ENCODE measurements at places on chromosomes 12 and 14.

GRCh38 chr12:108173160-108173559 is 44.1 kb downstream of the WSCD2 start:
- DNase-seq, result no peak

DNA sequence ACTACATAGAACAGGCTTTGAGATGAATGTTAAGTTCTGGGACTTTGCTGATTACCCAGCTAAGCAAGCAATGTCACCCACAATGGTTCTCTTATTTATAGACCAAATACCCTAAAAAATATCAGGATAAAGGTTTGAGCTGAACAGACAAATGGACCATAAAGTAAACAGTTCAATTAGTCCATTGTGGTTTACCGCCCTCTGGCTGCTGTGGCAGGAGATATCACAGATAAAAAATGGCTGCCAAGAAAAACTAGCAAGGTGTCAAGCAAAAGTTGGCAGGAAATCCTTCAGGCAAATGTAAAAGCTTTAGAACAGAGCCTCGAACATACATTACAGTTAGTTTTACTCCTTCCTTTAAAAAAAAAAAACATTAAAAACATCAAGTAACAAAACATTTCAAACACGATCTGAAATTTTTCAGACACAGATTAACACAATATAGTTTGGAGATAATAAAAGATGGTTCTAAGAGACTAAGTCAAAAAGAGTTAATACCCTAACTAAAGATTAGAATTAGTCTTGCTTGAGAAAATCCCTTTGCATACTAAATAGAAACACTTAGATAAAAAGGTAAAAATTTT is 41.3 kb downstream of the MED13L start:
- peak; percentile 49 for DNase-seq

GRCh38 chr12:78556651-78557050 is 307.9 kb upstream of the SYT1 start:
- DNase-seq, result no peak

DNA sequence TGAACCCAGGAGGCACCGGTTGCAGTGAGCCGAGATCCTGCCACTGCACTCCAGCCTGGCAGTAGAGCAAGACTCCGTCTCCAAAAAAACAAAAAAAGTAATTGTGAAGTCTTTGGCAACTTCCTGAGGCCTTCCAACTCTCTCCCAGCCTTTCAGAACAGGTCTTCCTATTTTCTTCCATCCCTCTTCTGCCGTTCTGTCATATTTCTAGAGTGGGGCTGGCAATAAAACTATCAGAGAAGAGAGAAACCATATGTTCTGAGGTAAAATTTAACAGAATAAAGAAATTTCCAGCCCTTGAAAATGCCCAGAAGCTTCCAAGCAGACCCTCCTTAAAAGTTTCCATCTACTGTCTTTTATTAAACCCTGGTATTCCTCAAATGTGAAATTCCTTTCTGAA is 100.4 kb downstream of the HMGA2 start:
- no peak for DNase-seq

DNA sequence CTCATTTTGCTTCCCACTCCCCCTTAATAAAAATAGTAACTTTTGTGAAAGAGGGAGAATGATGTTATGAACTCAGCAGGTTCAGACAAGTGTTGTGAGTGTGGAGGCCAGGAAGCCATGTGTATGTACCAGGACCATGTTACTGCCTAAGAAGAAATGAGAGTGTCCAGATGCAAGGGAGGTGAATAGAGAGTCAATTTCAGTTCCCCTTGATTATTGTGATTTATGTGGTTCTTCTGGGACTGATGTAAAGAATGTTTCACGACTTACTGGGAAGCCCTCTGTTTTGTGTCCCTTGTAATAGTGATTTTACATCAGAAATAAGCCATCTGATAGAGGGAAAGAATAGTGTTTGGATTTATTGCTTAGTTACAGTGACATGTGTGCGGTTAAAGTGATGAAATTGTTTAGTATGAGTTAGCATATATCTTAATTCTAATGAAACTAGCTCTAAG is 32.5 kb downstream of the FBXO34 start:
- no peak for DNase-seq

DNA sequence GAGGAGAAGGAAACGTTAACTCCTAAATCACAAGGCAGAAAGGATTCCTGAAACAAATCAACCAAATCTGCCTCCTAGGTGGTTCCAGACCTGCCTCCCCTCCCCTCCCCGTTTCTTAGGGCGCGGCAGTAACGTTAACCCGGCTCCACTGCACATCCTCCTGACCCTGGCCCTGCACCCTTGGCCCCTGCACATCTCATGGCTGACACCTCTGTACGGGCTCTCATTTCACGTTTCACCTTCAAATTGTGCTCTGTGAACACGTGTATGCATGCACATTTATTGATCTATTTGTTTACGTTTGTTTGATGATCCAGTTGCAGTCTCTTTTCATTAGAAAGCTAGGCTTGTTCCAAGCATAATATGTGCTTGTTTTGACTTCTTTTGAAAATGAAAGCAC is 358.1 kb downstream of the ADGRD1 start:
- DNase-seq, result no peak

GRCh38 chr12:66190519-66191370 is 1.7 kb downstream of the IRAK3 start:
- no peak for DNase-seq

- no peak for DNase-seq
Measured at GRCh38 chr14:52987514-52987913, 36.7 kb upstream of the FERMT2 start.

- DNase-seq, result no peak
Measured at GRCh38 chr14:100092832-100093231, 27.6 kb downstream of the EVL start.

DNA sequence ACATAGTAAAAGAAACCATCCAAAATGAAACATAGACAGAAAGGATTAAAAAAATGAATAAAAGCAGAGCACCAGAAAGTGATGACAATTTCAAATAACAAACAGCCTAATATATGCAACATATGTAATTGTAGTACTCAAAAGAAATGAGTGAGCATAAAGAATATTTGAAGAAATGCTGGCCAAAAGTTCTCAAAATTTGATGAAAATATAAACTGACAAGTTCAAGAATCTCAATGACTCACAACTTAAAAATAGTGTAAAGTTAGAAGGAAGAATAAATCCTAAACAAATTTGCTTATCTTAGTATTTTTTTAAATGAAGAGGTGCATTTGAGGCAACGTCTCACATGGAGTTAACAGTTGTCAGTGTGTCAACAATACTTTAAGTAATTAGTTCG is 498.9 kb downstream of the SLC6A15 start:
- DNase-seq, result no peak

DNA sequence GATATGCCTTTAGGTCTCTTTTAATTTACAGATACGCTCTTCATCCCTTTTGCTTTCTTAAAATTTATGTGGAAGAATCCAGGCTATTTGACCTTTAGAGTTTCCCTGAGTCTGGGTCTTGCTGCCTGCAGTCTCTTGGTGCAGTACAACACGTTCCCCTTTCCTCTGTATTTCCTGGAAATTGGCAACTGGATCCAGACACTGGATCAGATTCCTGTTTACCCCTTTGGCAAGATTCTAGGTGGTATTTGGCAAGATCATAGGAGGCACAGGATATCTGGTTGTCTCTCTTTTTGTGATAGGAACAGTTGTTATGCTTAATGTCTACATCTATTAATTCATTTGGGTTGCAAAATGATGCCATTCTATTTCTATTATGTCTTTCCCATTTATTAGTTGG is 187.8 kb upstream of the ARHGAP5 start:
- DNase-seq, result no peak

DNA sequence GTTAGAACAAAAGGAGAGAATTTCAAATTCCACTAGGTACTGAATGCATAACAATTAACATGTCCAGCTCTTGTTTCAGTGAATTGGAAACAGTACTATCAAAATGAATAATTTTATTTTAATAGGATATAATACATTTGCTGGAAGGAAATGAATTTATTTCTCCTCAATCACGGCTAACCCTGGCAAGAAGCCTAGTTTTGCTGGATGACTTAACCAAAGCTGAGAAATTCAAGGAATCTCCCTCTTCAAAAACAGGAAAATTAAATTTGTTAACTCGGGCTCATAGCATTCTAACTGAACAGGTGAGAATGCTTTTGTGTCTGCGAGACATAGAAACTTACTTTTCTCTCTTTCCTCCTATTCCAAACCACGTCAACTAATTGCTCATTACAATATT is 163.5 kb upstream of the NEDD1 start:
- DNase-seq, result no peak

DNA sequence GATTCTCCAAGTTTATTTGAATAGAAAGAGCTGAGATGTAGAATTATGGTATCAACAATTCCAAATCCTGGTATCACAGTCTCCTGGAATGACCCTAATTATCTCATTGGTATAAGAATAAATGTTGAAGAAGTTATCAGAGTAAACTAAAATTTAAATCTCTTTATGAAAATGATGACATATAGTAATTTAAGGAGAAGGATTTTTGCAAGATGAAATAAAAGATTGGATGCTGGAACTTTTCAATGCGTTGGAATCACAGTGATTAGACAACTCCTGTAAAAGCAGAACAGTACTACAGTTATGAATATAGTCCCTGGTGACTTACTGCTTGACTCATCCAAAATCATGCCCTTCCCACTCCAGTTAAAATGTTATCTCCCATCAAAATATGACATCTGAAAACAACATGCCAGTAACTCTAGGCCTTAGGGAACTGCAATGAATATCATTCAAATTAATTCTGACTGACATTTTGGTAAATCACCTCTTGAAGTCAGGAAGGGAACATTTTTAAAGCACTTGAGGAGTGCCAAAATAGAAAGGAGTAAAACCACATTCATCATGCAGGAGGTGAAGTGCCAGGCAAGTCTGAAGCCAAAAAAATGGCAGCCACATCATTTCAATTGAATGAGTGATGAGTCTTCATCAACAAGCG is 197.8 kb upstream of the PRKD1 start:
- no peak for DNase-seq

GRCh38 chr14:66152747-66153146 is 333.4 kb upstream of the CCDC196 start:
- DNase-seq, result no peak

- DNase-seq, result no peak
Measured at GRCh38 chr12:68953536-68953935, 20.6 kb upstream of the CPM start.

DNA sequence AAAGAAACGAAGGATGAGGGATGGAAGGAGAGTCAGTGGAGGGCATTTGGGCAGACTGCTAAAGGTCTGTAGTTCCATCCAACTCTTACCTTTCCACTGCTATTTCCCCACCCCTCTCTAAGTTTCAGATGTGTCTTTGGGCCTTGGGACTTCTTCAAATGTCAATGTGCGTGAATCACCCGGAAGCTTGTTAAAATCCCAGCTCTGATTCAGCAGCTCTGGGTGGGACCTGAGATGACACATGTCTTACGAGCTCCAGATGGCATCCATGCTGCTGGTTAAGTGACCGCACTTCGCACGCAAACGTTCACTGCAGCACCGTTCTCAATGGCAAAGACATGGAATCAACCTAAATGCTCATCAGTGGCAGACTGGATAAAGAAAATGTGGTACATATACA is 309.9 kb downstream of the VRK1 start:
- DNase-seq, result no peak

GRCh38 chr12:2306012-2306411 is 253.2 kb downstream of the CACNA1C start:
- DNase-seq, result no peak

- DNase-seq, result no peak
Measured at GRCh38 chr12:74945771-74946198, 263.9 kb downstream of the KCNC2 start.

- DNase-seq, result no peak
Measured at GRCh38 chr14:22282949-22283348, 306.1 kb downstream of the DAD1 start.

GRCh38 chr14:23358553-23359166 is 6.0 kb upstream of the SLC22A17 start:
- DNase-seq, result no peak

- no peak for DNase-seq
Measured at GRCh38 chr14:61997161-61997560, 234.9 kb downstream of the SNAPC1 start.

DNA sequence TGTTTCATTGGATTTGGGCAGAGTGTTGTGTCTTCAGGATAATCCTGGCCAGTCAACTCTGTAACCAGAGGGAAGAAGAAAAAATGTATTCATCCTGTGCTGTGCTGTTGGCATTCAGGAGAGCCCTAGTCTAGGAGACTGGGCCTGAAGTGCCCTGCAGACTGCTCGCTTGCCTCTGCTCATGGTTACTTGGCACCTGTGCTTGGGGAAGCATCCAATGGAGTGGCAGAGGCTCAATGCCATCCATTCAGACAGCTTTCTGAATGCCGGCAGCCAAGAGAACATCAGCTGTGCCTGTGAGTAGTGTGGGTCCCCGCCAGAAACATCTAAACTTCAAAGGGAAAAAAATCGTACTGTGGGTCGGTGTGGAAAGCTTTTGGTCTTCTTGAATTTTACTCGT is 124.2 kb downstream of the SRGAP1 start:
- DNase-seq, result no peak

DNA sequence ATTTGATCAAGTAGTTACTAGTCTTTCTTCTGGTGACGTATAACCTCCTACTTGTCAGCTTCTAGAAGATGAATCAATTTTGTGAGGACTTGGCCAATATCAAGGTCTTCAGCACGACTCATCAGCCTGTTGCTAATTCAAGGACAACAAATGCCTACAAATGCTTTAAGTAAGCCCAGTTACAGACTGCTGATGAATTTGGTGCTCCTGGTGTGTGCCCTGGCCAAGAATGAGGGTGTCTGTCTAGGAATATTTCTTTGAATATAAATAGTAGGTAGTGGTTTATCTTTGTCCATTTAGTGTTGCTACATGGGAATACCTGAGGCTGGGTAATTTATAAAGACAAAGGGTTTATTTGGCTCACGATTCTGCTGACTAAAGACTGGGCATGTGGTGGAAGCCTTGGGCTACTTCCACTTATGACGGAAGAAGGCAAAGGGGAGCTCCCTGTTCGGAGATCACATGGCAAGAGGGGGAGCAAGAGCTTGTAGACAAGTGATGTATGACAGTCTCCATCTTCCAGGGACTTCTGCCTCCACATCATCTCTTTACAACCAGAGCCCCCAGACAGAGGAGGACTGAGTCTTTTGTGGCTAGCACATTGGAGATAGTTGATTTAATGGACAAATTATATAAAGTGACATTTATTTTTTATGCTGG is 180.2 kb downstream of the CRADD start:
- DNase-seq, result no peak

DNA sequence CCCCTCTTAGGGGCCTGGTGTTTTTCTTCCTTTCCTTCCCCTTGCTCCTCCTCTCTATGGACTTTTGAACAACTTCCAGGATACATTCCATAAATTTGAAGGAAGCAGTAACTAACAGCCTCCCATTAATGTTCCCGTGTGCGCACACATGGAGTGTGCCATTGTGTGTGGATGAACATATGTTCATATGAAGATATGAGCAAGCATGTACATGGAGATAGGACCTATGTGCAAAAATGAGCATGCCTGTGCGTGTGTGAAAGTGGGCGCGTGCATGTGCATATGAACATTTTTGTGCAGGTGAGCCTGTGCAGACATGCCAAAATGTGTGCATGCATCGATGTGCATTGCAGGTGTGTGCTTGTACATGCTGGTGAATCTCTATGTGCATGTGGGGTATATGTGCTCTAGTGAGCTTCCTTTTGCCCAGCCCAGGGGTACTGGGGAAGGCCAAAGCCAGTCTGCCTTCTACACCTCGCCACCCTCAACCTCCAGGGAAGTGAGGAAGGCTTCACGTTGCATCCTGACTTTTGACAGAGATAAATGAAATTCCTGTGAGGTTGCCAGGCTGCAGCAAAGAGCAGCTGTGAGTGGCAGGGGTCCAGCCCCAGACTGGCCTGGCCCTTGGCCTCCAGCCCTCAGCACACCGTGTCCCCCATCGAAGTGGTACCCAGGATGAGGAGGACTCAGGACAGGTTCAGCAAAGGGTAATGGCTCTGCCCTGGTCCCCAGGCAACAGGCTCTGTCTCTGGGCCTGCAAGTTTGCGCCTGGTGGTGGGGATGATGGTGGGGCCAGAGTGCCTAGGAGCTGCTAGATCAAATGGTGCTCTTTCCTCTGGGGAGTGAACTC is 21.1 kb upstream of the PGF start:
- no peak for DNase-seq
